Urothelium cell line (cell line): ENCODE measurements at places on chromosomes 7 and 10.
A peak's percentile ranks its signal among the peaks of the same experiment; 100 is the strongest.

- no peak for DNase-seq
These were observed 72.1 kb upstream of the EGFR start for GRCh38 chr7:54946764-54947163.

- DNase-seq, result no peak
These were observed 690.3 kb downstream of the REEP3 start for GRCh38 chr10:64211466-64211865.

GRCh38 chr7:33596686-33597085, 308.7 kb upstream of the BMPER start:
- DNase-seq, result no peak

DNA sequence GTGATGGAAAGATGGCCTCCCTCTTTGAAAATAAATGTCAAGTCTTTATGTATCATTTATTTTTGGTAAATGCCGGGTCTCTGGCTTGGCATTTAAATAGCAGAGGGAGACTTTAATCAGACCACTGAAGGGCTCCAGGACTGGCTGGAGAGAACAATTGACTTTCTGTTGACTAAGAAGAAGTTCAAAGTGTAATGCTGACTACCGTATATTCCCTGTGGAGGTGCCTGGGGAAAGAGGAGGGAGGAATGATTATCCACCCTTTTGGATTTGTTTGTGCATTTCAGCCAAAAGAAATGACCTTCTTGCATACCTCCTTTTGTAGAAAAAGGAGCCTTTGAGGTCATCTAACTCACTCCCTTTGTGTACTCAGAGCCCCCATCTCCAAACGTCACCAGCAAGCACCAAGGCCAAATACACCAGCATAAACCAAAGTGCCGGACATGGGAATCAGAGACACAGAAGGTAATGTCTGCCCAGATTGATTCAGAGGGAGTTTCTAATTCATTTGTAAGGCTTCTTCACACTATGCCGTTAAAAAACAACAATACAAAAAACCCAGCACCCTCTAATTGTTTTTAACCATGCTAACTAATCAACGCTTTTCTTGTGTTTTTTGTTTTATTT, 75.2 kb downstream of the PRLHR start:
- DNase-seq, result no peak

- peak; percentile 55 for DNase-seq
These were observed 160.7 kb upstream of the ZNF32 start for GRCh38 chr10:43809211-43809930.

- no peak for DNase-seq
These were observed 9.1 kb downstream of the CACNB2 start for GRCh38 chr10:18149196-18149800.
